ENCODE measurements at places on chromosomes 6 and 20. TPM values are rescaled to one million over a fixed set of nuclear protein-coding genes. Genes with fewer than 3 reads are reported as not detected.
A peak's percentile ranks its signal among the peaks of the same experiment; 100 is the strongest.

DNA sequence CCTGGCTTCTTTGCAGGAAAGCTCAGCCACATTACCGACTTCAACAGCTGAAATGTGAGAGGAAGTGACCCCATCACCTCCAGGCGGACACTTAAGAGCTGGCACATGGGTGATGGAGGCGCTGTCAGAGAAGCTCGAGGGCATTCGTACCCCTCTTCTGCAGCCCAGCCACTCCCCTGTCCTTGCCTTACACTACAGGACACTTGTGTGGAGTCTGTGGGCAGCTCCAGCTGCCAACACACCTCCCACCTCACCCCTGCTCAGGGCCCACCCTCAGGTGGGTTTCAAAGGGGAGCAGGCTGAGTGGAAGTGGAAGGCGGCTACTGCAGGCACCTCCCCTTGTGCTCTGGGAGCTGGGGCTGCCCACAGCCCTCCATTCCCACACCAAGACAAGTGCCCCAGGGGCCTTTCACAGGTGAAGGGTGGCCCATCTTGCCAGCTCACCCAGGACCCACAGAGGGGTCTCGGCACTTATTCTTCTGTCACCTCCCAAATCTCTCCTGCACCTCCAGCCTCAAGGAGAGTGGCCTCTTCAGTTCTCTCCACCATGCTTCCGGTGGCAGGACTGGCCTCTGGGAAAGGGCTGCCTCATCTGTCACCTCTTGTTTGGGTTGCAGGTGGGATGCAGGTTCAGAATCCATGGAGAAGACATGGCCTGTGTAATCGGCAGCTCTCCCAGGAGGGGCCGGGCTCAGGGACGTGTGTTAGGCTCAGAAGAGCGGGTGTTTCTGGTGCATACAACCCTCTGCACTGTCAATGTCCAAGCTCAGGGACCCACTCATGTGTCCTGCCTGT lies 49.8 kb downstream of the IRF4 start:
- peak; percentile 58 for DNase-seq

GRCh38 chr6:132400883-132401617 lies at the start of gene MOXD1:
MOXD1 (minus strand) TSS chr6:132401475; CDS start chr6:132401426, 49 bp downstream.
- peak; percentile 84 for DNase-seq

GRCh38 chr6:1200409-1201101 lies 111.3 kb upstream of the FOXQ1 start:
- DNase-seq = no peak

DNA sequence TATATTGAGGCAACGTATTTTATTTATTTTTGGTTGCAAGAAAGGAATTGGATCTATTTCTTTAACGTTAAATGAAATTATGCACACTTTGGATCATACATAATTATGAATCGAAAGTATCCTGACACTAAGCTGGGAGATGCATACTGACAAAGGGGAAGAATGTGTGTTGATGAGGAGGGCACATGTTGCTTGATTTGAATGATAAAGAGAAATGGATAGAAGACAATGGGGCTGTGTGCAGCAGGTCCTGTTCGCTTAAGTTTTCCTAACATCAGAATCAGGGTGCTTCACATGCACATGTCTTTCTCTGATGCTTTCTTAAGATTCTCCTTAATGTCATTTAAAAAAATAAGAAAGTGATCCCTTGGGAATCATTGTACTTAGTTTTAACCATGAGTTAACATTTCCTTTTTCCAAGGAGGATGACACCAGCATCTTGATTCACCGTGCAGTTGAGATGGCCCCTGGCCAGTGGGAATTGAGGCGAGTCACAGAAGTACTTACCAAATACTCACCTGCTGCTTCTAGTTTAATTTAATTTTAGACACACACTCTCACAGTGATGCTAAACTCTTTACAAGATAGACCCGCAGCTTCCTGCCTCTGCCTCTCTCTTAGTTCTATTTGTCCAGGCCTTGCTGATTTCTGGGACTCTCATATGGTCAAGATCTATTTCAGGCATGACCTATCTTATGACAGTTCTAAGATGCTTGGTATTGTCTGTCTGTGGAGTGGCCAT lies 116.5 kb downstream of the CLIC5 start:
- DNase-seq = no peak

DNA sequence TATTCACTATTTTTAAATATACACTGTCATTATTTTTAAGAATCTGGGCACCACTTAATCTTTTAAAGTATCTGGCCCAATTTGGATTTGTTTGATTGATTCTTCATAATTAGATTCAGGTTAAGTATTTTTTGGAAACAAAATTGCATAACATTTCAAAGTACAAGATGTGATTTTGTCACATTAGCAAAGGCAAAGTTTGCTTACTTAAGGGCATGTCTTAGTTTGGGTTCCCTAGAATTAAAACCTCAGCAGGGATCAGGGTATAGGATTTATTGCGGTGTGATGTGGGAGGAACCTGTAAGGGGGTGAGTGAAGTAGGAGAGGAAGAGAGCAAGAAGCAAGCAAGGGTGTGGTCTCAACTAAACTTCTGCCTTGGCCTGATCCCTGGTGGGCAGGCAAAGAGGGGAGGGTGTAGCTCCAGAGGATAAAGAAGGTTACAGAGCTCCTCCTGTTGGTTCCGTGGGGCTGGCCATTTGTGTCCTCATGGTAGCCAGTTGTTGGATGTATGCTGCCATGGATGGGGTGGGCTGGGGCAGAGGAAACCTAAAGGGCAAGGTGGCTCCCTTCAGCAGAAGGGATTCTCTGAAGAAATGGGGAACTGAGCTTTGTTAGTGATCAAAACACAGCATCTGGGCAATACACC lies 668.7 kb upstream of the SLC35B3 start:
- no peak for DNase-seq

GRCh38 chr6:113843500-113844073 lies 13.6 kb upstream of the MARCKS start:
- DNase-seq = no peak

DNA sequence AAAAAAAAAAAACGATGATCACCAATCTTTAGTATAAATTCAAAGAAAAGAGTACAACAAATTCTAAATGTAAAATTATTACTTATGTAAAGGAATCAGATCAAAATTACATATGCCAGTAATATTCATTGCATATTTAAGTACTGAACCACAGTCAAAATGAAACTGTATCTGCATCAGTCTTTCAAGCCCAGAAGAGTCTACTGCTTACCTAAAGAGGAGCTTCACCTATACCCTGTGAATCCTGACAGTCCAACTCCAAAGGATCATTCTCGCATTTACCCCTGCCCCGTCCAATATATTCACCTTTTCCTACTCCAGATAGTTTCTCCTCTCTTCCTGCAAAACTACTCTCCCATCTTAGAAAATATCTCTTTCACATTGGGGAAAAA lies 9.2 kb downstream of the ATG5 start:
- DNase-seq = no peak

- DNase-seq = no peak
Observed at GRCh38 chr6:118551063-118552053, 3.3 kb downstream of the PLN start.

- no peak for DNase-seq
Observed at GRCh38 chr6:34595332-34596184, 39.4 kb upstream of the SPDEF start.

The MEI4 gene
- not detected for polyA plus RNA-seq

The ANKRD66 gene
- not detected for polyA plus RNA-seq

The SALL4 gene
- 0.37 TPM for polyA plus RNA-seq

The ADGB gene
- not detected for polyA plus RNA-seq

The TRIM10 gene
- polyA plus RNA-seq = not detected

The CRYBG1 gene
- 7.2 TPM for polyA plus RNA-seq

The HLA-DQB1 gene
- 620 TPM for polyA plus RNA-seq

The TGM3 gene
- polyA plus RNA-seq = 0.09 TPM

The TNFRSF6B gene
- 23.8 TPM for polyA plus RNA-seq

Data from spleen (tissue), 13 donors.